ENCODE measurements at places on chromosomes 6 and 20.

DNA sequence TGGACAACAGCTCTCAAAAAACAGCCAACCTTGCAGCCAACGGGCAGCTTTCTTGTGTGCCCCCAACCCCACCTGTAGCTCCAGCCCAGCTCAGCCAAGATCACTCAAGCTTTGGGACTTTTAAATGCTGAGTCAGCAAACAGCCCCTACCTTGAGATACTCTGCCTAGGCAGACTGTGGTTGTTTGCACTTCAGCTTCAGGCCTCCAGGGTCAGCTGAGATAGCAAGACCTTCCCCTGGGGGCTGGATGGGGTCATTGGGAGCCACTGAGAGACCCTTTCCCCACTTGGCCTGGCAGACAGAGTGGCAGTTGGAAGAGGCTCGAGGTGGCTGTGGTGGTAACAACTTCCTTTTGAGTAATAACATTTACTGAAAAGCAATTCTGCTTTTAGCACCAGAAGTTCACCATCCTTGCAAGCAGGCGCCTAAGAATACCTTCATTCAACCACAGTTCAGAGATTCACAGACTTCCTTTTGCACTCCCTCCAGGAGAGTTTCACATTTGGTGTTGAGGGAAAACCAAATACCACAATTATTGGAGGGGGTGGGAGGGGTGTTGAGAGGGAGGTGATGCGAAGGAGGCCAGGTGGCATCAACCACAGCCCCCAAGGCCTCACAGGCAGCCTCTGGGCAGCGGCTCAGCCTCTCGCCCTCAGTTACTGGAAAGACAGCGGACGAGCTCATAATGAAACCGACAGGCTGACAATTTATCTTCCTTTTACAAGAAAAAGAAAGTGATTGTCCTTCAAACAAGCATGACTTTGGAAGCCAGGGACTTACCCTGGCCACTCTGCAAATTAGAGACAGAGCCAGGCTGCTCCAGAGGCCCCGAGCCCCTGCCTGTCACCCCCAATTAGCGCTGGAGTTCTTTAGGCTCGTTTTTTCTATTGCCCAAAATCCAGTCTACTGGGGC, 148.1 kb downstream of the CEBPB start:
- no peak for DNase-seq

- peak; percentile 35 for DNase-seq
These were observed 539 bp downstream of the TMEM200A start for GRCh38 chr6:130366107-130367005.

- no peak for DNase-seq
These were observed 99.3 kb downstream of the ERMARD start for GRCh38 chr6:169850746-169851145.

- DNase-seq, result peak; percentile 79
These were observed 6.7 kb downstream of the MTCH1 start for GRCh38 chr6:36979347-36979742.

DNA sequence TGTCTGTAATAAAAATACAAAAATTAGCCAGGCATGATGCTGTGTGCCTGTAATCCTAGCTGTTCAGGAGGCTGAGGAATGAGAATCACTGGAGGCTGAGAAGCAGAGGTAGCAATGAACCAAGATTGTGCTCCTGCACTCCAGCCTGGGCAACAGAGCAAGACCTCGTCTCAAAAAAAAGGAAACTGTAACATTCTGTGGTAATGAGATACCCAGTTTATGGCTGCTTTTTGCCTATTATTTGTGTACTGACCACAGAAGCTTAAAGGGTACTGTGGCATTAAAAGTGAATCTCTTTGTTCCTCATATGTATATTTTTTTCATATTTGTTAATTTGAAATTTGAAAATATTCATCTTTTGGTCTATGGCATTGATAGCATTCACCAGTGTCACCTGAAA, 185.4 kb downstream of the UST start:
- no peak for DNase-seq

GRCh38 chr6:157724138-157724820, 98.8 kb upstream of the SNX9 start:
- no peak for DNase-seq

- no peak for DNase-seq
These were observed 33.8 kb upstream of the AKAP12 start for GRCh38 chr6:151205721-151206600.

GRCh38 chr6:148502083-148502772, 159.6 kb downstream of the SASH1 start:
- DNase-seq, result no peak

DNA sequence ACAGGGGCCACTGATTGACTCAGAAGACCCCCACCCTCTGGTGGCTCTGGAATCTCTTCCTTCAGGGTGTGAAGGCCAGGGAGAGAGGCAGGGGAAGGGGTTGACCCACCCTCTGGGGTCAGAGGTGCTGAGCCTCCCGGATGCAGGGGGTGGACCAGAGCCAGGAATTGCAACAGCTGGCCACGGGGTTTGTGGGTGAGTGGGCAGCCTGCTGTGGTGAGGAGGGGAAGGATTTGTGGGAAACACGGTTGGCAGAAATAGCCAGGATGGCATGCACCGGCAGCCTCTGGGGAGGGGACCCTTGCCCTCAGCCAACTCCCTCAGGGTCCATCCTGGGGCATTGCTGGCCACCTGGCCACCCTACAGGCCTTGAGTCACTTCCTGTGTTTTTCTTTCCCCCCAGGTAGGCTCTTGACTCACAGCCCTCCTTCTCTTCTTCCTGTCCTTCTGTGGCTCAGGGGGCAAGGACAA, 92.8 kb downstream of the MRPL14 start:
- no peak for DNase-seq

DNA sequence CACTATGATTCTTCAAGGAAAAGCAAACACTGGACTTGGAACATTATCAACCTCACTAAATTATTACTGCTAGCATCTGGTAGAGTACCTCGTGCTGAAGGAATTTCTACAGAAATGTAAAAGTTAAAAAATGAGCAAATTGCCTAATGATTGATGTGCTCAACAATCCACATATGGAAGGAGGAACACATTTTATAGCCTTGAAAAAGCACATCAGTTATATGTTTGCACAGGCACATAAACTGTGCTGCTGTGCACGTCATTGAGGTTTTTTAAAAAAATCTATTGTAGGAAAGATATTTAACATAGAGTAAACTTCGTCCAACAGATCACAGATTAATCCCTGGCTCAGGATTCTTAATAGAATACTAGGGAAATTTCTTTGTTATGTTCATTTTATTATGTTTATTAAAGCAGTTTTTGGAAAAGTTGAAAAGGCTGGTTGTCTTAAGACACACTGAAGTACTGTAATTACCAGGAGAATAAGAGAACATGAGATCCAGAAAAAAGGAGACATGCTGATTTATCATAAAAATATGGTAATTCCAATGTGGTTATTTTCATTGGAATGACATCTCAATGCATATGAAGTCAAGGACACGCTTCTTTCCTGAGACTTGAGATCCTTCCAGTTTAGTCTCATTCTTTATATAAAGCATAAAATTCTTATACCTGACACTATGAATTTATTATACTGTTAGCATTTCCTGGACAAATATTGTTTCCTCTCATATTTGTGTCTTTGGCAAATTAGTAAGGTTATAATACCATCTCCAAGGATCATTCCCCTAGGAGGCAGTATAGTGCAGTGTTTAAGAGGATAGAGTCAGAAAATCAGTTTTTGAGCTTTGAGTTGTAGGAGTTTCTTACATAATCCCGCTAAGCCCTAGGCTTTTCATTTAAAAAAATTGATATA, 511.1 kb downstream of the TENT5A start:
- DNase-seq, result no peak

GRCh38 chr20:57381596-57382503, 9.3 kb upstream of the RBM38 start:
- DNase-seq, result peak; percentile 55

- no peak for DNase-seq
These were observed 29.0 kb downstream of the HDGFL1 start for GRCh38 chr6:22598339-22598738.

DNA sequence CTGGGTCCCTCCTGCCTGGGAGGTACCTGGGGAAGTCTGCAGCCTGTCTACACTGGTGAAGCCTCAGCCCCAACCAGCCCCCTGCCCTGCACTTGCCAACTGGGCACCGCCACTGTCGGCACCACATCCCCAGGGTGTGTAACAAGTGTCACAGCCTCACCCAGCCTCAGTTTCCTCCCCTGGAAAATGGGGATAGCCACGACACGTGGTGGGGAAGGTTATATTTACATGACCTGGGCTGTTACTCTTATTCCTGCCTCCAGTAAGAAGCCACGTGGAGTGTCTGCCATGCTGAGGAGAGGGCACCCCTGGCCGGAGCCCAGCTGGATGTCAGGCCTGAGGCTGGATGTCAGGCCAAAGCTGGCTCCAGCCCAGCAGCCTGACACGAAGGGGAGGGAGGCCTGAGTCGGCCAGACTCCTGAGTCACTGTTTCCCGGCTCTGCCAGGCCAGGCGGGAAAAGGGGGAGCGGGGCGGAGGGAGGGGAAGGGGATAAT, 44.9 kb downstream of the SNAI1 start:
- DNase-seq, result no peak

- DNase-seq, result no peak
These were observed 115.4 kb downstream of the MYO6 start for GRCh38 chr6:75864446-75864845.

DNA sequence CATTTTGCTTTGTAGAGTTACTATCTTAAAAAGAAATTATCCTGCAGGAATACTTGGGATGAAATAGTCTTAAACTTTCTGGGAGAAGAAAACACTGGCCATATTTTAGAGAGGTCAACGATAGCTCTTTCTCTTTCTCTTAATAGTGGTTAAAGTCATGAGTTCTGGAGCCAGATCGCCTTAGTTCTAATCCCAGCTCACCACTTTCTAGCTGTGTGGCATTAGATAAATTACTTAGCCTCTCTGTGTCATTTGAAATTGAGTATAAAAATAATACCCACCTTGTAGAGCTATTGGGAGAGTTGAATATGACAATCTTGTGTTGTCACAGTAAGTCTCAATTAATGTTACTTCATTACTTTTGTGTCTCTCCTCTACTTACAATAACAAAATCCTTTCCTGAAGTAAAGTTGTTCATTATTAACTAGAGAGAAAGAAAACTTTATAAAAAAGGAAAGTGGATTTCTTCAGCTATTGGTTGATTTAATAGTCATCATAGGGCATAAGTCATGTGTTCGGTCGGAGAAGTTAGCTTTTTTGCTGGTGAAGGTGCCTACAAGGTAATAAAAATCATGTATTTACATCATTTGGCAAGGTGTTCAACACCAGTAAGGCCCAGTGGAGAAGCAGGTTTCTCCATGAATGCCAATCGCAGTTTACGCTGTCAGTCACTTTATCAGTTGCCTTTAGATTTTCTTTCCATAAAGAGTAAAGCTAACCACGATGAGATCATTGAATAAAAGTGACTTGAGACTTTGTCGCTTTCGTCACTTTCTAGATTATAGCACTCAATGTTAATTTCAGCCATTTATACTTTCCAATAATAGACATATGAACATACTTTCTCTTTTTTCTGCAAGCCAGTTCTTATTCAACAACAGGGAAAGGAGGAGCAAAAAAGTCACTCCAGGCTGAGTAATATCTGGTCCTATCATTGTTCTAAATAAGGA, 2.0 kb downstream of the NEDD9 start:
- DNase-seq, result no peak
